ENCODE measurements at places on chromosomes 2 and 18.

GRCh38 chr2:224183086-224183485 is 144.0 kb upstream of the SERPINE2 start:
- DNase-seq: no peak

- DNase-seq: no peak
Measured at GRCh38 chr18:35192415-35192814, 48.4 kb upstream of the ZNF397 start.

DNA sequence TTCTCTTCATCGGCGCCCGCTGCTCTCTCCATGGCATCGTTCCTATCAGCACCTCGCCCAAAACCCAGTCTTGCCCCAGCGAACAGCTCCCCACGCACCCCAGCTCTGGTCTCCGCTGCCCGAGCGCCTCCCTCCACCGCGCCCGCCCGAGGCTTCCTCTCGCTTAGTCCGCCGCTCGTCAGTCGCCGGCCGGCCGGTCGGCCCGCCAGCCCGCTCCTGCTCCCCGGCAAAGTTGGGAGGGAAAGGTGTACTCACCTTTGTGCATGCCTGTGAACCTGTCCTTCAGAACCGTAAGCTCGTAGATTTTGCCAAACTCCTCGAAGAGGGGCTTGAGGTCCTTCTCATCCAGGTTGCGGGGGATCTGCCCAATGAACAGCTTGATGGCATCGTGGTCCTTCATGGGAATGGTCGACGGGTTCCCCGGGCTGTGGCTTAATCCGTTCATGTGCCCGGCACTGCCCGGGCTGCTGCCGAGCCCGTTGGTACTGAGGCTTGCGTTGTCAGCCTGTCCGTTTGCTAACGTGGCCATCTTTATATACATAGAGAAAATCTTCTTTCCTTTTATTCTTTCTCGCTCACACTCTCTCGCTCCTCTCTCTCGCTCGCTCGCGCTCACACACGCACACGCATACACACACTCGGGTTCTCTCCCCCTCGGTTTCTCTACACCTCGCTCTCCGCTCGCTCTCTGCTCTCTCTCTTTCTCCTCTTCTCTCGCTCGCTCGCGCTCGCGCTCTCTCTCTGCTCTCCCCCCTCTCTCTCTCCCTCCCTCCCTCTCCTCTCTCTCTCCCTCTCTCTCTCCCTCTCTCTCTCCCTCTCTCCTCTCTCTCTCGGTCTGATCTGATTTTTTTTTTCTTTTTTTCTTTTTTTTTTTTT is at the start of gene CELF4:
Gene CELF4 (minus strand): TSS at position 698 of the 876 bp plus-strand sequence.
- DNase-seq: no peak

DNA sequence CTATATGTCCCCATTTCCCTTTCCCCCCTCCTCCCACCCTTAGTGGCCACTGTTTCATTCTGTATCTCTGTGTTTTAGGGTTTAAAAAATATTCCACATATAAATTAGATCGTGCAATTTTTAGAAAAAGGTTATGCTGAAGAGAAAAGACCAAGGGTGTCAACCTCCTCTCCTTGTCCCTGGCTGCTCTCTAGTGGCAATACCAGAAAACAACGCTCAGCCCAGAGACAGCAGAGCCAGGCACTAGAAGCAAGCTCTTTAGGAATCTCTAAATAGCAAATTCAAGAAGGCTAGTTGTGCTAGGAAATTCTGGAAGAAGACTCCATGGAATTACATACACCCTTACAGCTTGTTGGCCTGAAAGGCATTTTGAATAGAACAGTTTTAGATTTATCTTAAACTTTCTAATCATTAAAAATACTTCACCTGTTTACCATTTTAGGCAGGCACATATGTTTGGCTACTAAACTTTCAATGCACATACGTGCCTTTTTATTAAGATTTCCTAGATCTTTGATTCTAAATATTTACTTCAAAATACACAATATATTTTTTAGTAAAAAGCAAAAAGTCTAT is 35.1 kb upstream of the RASGRP3 start:
- no peak for DNase-seq

GRCh38 chr2:170763232-170763631 is 6.9 kb upstream of the ERICH2 start:
- DNase-seq: no peak

DNA sequence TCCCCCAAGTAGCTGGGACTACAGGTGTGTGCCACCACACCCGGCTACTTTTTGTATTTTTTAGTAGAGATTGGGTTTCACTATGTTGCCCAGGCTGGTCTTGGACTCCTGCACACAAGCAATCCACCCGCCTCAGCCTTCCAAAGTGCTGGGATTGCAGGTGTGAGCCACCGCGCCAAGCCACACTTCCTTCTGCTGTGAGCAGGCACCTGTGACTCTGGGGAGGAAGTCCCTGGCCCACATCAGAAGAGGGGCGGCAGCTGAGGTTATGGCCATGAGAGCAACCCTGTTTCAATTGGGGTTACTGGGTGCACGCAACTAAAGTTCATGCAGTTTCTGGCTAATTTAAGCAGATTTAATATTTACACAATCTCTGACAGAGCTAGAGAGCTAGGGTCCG is 91.0 kb downstream of the PLB1 start:
- no peak for DNase-seq
